CD4-positive, alpha-beta T cell treated with Interleukin-15 for 4 hours (primary cell): ENCODE measurements at places on chromosomes 11 and 22.

DNA sequence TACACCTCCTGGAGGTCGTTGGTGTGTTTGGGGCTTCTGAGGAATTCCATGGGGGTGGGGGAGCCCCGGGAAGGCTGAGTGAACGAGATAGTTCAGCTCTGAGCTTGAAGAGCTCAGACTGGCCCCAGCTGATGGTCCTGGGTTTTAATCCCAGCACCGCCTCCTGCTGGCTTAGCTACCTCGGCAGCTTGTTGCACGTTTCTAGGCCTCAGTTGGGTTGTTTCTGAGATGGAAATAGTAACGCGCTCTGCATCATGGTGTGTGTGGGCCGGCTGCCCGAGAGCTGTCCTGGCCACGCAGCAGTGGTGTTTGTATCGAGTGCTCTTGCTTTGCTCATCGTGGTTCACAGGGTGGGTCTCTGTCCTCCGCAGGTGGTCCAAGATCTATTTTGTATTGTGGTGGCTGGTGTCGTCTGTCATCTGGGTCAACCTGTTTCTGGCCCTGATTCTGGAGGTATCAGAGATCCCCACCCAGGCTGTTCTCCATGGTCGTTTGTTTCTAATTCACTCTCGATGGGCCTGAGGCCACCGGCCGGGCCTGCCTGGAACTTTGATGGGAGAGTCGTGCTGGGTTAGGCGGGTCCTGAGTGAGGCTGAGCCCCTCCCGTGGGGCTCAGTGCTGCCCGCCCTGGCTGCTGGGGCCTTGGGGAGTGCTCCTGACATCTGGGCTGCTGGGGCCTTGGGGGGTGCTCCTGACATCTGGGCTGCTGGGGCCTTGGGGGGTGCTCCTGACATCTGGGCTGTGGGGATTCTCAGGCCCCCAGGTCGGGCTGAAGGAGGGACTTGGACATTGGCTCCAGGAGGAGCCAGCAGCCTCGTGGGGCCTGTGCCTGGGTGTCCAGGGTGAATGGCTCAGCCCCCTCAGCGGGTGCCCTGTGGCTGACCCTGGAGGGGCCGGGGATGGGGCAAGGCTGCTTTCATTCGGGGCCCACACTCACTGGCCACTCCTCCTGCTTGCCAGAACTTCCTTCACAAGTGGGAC lies 37.7 kb downstream of the TPCN2 start:
- no peak for DNase-seq

DNA sequence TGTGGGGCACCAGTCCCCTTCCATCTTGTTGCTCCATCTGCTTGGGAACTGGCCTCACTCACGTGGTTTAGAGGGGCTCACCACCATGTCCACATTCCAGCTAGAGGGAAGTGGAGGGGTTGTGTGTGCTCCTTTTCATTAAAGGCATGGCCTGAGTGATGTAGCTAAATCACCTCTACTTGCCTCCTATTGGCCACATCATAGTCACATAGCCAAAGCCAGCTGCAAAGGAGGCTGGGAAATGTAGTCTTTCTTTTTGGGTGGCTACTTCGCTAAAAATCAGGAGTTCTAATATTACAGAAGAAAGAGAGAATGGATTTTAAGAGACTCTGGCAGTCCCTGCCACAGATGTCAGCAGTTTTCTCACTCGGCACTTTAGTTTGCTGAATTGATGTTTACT lies 63.0 kb upstream of the ALX4 start:
- DNase-seq, result no peak

DNA sequence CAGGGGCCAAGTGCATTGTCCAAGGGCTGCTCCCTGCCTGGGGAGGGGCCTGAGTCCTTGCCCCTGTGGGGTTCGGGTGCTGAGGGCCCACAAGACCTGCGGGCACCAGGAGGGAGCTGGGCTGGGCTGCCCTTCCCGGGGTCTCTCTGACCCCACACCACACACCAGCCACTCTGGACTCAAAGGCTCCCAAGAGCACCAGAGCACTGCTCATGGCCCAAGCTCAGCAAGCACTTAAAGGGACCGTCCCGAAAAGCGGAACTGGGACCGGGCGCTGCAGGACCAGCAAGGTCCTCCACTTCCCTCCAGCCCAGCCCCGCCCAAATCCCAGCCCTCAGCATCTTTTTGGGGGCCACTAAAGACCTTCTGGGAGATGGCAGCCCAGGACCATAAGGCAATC lies 5.3 kb downstream of the LSP1 start:
- DNase-seq, result no peak

DNA sequence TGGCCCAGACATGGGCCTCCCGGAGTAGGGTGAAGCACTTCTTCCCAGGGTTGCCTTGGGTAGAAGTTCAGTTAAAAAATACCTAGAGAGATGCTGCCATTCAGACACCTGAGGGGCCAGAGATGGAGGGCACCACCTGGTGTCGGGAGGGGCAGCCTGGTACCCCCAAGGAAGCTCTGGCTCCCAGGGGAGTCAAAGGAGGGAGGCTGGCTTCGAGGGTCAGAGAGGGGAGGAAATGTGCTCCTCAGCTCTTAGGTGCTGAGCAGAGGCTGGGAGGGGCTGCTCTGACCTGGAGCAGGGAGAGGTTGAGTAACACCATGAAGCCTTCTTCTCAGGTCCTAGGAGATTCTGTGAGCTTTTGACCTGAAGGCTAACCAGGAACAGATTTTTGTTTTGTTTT lies 1.1 kb downstream of the USP35 start:
- DNase-seq, result no peak

- DNase-seq, result no peak
Observed at GRCh38 chr11:110207123-110207522, 89.3 kb downstream of the RDX start.

GRCh38 chr11:17548444-17548843 lies 1.4 kb downstream of the OTOG start:
- no peak for DNase-seq

DNA sequence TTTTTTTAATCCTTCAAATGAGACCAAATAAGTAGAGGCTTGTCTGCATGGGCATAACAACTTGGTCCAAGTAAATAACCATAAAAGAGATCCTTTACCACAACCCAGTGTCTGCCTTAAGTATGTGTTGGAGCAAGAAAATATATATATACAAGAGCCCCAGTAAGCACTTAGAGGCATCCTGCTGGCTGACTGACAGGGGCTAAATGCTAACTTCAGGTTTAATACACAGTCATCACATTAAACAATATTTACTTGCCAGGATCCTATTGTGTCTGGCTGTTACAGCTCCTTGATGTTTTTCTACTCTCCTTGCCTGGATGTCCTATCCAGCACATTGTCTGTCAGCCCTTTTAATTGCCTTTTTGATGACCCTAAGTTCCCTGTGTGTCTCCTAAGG lies 37.5 kb upstream of the MMP20 start:
- DNase-seq, result no peak

DNA sequence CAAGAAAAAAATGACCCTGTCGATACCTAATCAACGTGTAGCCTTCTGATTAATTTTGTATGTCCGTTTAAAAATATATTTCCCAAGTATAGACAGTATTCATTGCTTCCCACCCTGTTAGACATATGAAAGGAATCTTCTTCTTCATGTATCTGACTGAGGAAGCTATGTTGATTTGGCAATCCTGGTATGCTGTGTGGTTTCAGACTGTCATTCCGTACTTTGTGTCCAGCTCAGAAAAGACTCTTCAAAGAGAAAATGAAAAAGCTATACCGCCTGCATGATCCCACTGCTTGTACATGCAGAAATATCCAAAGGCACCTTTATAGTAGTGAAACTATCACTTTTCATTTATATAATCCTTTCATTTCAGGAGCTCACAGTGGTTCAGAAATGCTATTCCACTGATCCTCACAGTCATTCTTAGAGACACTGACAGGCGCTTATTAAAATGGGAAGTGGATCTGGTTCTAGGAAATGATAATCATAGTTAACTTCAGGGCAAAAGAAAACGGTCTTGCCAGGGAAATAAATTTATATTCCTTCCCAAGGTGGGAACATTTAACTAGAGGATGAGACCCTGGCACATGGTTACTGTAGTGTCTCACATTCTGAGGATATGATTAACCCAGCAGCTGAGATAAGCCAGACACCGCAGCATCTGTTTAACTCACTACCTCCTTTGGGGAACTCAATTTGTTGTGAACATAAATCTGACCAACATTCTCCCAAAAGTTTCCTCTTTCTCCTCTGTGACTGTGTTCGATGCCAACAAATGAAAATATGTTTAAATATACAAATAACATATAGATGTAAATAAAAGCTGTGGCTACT lies 599.2 kb upstream of the LUZP2 start:
- DNase-seq, result no peak

GRCh38 chr11:45605051-45605450 lies 60.4 kb downstream of the CHST1 start:
- no peak for DNase-seq

GRCh38 chr11:134642206-134642605 lies 230.2 kb upstream of the B3GAT1 start:
- no peak for DNase-seq

- DNase-seq, result no peak
Observed at GRCh38 chr11:68683121-68683520, 1.2 kb upstream of the GAL start.

DNA sequence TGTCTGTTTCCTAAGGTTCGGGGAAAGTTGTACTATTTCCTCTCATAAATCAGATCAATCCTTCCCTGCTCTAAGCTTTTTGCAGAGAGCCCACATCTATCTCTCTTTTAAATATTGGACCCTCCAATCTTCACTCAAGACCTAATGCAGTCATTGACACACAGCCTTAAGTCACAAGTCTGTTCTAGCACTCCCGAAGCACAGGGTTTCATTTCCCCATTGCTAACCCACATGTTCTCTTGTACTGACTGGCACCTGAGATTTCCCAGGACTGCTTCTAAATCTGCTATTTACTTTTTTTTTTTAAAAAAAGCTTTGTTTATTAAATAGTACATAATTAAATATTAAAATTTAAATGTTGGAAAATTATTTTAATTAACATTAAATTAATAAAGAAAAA lies 674.7 kb downstream of the TBC1D22A start:
- no peak for DNase-seq

GRCh38 chr11:78354408-78355308 lies 63.0 kb downstream of the GAB2 start:
- no peak for DNase-seq

DNA sequence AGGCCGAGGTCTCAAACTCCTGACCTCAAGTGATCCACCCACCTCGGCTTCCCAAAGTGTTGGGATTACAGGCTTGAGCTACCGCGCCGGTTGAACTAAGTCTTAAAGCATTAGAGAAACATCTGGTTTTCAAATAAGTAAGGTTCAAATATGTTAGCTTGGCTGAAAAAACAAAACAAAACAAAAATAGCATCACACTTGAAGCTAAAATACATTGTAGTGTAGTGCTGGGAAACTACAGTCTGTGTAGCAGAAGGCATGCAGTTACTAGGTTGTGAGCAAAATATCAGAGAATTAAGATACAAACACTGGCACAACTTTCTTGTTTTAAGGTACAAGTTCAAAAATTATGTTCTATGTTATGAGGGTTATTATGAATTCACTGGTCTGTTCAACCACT lies 224.8 kb upstream of the CHORDC1 start:
- no peak for DNase-seq

DNA sequence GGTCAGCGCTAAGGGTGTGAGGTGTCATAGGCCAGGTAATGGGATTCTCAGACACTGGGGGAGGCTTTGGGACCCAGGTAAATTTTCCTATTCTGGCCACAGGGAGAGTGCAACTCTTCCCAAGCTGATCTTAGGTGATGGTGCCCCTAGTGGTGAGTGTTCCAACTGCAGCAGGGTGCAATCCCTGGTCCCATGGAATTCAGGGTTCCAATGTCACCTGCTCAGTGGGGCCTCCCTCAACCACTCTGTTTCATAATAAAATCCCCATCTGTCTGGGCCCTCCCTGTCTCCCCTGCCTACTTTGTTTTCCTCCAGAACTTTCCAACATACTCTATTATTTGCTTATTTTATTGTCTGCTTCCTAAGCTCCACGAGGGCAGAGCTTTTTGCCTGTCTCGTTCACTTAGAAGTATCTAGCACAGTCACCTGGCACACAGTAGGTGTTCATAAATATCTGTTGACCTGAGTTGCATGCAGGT lies 2.9 kb upstream of the SGSM1 start:
- DNase-seq, result peak; percentile 57

- no peak for DNase-seq
Observed at GRCh38 chr22:45781459-45781858, 109.8 kb downstream of the ATXN10 start.

DNA sequence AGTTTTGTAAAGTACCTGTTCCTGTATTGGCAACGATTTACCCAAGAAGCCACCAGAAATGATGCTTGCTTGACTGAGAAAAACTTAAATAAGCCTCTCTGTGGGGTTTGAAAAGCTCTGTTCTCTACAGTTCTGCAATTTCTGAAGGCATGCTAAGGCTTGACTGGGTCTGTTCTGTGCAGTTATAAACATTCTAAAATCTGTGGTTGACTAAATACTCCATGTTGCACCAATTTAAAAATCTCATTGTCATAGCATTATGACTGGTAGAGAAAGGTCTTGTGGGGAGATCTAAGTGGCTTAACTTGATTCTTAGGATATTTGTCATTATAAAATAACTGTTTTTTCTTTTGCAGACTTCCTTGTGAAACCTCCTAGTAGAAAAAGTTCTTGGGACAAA lies 73.7 kb downstream of the MTMR3 start:
- no peak for DNase-seq

DNA sequence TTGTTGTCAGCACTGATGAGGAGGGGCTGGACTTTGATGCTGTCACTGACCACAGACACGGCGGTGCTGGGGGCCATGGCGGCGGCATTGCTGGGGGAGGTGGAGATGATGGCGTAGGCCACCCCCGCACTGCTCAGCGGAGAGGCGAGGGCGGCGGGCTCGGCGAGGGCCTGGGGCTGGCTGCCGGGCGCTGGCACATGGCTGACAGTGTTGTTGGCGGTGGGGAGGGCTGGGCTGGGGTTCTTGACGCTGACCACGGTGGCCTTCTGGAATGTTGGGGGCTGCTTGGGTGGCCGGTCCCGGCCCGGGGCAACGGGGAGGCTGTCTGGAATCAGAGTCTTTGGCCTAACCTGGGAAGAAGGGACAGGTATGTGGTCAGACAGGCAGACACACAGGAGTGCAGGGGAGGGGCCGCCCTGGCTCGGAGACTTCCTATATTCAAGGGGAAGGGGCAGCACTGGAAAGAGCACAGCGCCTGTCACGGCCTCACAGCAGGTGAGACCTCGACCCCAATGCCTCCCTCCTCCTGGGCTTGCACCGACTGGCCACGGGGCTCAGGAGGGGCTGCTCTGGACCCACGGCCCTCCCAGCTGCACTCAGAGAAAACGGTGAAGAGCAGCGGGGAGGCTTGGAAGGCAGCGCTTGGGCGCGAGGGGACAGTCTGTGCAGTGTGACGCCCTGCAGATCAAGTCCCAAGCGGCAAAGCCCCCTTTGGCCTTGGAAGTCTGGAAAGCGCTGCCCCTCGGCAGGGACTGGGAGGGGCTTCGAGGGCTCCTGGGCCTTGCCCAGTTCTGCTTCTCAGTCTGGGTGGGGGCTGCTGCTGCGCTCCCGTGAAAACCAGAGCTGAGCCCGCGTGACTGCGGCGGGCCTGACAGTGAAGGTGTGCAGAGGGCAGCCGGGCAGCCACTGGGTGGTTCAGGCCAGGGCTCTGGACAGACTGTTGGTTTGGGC lies 93.2 kb downstream of the PHF21B start:
- no peak for DNase-seq

DNA sequence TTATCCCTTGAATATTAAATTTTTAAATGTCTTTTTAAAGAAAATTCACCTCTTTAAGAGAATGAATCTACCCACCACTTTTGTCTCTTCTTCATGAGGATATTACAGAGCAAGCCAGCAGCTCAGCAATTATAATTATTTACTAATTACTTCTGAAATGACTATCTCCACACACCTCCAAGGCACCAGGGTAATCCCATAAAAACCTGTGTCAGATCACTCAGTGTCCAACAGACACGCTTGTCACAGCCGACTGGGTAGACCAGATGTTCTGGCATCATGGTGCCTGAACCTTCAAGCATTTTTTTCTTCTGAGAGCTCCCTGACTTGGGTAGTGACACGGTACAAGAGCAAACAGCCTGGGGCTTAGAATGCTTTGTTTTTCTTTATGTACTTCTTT lies 61.4 kb downstream of the EFCAB6 start:
- DNase-seq, result no peak
